Stromal cell of bone marrow (primary cell): ENCODE measurements at places on chromosomes 11 and 22.

GRCh38 chr11:11514246-11514645 lies 107.6 kb downstream of the GALNT18 start:
- no peak for DNase-seq

DNA sequence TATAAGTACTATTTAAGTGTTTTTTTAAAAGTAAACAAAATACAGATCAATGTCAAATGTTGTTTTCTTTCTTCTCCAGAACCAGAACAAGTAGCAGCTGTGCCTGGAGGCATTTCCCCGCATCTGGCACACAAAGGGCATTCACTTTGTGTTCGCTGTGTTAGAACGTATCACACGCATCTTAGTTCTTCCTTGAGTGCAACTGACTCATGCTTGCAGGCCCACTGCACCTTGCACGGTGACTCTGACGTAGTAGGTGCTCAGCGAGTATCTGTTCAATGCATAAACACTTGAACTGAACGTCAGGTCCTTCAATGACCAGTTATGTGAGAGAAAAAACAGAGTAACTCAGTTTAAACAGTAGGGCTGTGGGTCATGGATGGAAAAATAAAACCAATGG lies 3.5 kb downstream of the IFT27 start:
- DNase-seq: no peak

- no peak for DNase-seq
Measured at GRCh38 chr11:32224580-32224979, 133.7 kb downstream of the RCN1 start.

DNA sequence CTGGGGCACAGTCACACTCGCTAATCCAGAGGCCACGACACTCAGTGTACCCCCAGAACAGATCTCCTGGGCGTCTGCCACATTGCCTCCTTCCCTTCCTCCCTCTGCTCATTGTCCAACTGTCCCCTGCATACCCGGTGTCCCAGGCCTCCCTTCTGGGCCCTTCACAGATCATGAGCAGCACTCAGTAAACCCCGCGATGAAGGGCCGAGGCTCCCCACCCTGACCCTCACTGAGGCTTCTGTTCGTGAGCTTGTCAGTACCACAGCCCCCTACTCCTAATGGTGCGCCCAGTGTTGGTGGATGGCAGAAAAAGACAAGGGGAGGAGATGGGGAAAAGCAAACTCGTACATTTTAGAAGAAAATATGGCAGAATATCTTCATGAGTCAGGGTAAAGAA lies 12.6 kb downstream of the RSPH14 start:
- no peak for DNase-seq

GRCh38 chr11:118628432-118628831 lies 21.0 kb downstream of the PHLDB1 start:
- no peak for DNase-seq

GRCh38 chr11:14350215-14350614 lies 8.8 kb downstream of the RRAS2 start:
- no peak for DNase-seq

GRCh38 chr11:10930972-10931760 lies 73.3 kb upstream of the ZBED5 start:
- DNase-seq: peak; percentile 69

GRCh38 chr11:113289431-113290187 lies 24.8 kb upstream of the TTC12 start:
- peak; percentile 17 for DNase-seq
